ENCODE measurements at places on chromosomes 3 and 15. TPM values are rescaled to one million over a fixed set of nuclear protein-coding genes. Genes with fewer than 3 reads are reported as not detected.

SAMMSON gene
- not detected for total RNA-seq

MRAS gene
- 42.2 TPM for total RNA-seq

TMEM108 gene
- total RNA-seq = not detected

ERC2 gene
- total RNA-seq = not detected

PLSCR1 gene
- 42.5 TPM for total RNA-seq

GJD2 gene
- not detected for total RNA-seq

MASP1 gene
- total RNA-seq = 214 TPM

MESP2 gene
- not detected for total RNA-seq

SCAPER gene
- total RNA-seq = 9.2 TPM

TRIM59 gene
- 44.0 TPM for total RNA-seq

MESP1 gene
- under 0.01 TPM for total RNA-seq

MITF gene
- total RNA-seq = 6.6 TPM

DAZL gene
- 0.14 TPM for total RNA-seq

PLA2G4E gene
- total RNA-seq = not detected

C3orf49 gene
- not detected for total RNA-seq

CLDND1 gene
- total RNA-seq = 235 TPM

KBTBD12 gene
- total RNA-seq = not detected

UBE2E1 gene
- total RNA-seq = 75.9 TPM

RBP2 gene
- total RNA-seq = not detected

CNTN4 gene
- 2.6 TPM for total RNA-seq

SI gene
- not detected for total RNA-seq

CALML4 gene
- 0.88 TPM for total RNA-seq

UCN2 gene
- total RNA-seq = 25.1 TPM

VPS13C gene
- total RNA-seq = 69.7 TPM

BBS4 gene
- total RNA-seq = 34.8 TPM

MYRIP gene
- not detected for total RNA-seq

CSTA gene
- not detected for total RNA-seq

STRIT1 gene
- total RNA-seq = not detected

SSUH2 gene
- total RNA-seq = not detected

CACNA2D2 gene
- total RNA-seq = not detected

SYNPR gene
- total RNA-seq = not detected

LIPC gene
- total RNA-seq = 0.29 TPM

CFAP100 gene
- not detected for total RNA-seq

SLC51A gene
- not detected for total RNA-seq

ERICH6 gene
- total RNA-seq = 0.14 TPM

ZNF501 gene
- total RNA-seq = 4.6 TPM

DCLK3 gene
- total RNA-seq = not detected

GP5 gene
- under 0.01 TPM for total RNA-seq

ILDR1 gene
- total RNA-seq = not detected

CHDH gene
- 0.29 TPM for total RNA-seq

SAMD7 gene
- total RNA-seq = not detected

TGM5 gene
- not detected for total RNA-seq

DPPA2 gene
- total RNA-seq = not detected

Measured in placental pericyte (primary cell).